ENCODE measurements at places on chromosomes 3 and 15. TPM values are rescaled to one million over a fixed set of nuclear protein-coding genes. Genes with fewer than 3 reads are reported as not detected.

QARS1 gene
- 266 TPM for total RNA-seq

KIF9 gene
- total RNA-seq: 2.4 TPM

UBA5 gene
- total RNA-seq: 43.0 TPM

SH2D7 gene
- not detected for total RNA-seq

ROPN1B gene
- total RNA-seq: not detected

CNTN6 gene
- total RNA-seq: 23.2 TPM

GRCh38 chr15:100929641-100930042 lies 10.5 kb downstream of the LRRK1 start:
- no peak overlapping the region for H3K4me3 ChIP-seq
- H3K36me3 ChIP-seq: no peaks in the 10 kb centered on the region
- H3K27ac ChIP-seq: no peak overlapping the region

- H3K36me3 ChIP-seq: no peaks in the 10 kb centered on the region
- H3K27me3 ChIP-seq: no peaks in the 10 kb centered on the region
- DNase-seq: peak; percentile 32
- H3K27ac ChIP-seq: peak overlapping the region; percentile 99
Measured at GRCh38 chr3:57557085-57557537, 1.0 kb downstream of the PDE12 start.

DNA sequence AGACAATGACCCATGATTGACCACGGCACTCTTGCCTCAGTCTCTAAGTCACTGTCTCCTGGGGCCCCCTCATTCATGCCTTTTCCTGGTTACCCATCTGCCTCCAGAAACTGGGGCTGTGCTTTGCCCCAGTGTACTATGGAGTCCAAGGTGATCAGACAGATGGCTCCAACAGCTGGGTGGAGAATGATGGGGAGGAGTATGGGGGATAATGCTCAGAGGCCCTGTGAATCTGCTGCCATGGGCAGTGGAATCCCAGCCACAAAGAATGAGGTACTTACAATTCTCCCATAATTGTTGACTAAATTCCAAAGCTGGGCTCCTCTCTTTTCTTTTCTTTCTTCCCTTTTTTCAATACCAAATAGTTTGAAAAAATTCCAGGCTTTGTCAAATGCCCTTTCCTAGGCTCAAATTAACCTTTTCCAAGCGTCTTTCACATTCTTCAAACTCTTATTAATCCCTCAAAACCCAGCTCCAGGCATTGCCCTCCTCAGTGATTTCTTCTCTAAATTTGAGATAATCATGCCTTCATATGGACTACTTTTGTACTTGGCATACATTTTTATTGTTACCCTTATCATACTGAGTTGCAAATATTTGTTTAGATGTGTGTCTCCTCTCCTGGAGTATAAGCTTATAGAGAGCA lies 148.5 kb upstream of the ICE2 start:
- no peaks in the 10 kb centered on the region for H3K36me3 ChIP-seq
- no peak for DNase-seq
- no peak overlapping the region for H3K4me3 ChIP-seq
- peaks cover 13% of the 10 kb centered on the region for H3K4me1 ChIP-seq

DNA sequence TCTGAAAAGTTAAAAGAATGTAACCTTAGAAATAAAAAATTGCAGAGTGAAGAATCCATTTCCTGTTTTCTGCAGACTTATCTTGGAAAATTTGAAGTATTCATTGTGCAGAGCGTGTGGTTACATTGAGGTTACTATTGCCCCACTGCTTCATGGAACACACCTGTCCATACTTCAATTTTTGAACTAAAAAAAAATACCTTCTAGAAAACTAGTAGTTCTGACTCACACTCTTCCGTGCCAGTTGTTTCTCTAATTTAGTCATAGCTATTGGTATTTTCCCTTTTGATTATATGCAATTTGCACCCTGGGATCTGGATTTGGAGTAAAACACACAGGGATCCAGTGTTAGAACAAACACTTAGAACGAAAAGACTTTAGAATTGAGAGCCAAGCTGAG lies 111.8 kb upstream of the LYSMD4 start:
- no peaks in the 10 kb centered on the region for H3K36me3 ChIP-seq
- DNase-seq: no peak
- no peaks in the 10 kb centered on the region for H3K4me1 ChIP-seq
- H3K4me3 ChIP-seq: no peak overlapping the region
- no peaks in the 10 kb centered on the region for H3K27me3 ChIP-seq
- H3K27ac ChIP-seq: no peak overlapping the region

GRCh38 chr3:171181907-171182690 lies 155.6 kb upstream of the SLC2A2 start:
- H3K27ac ChIP-seq: no peak overlapping the region
- no peak overlapping the region for H3K4me3 ChIP-seq
- no peak for DNase-seq

DNA sequence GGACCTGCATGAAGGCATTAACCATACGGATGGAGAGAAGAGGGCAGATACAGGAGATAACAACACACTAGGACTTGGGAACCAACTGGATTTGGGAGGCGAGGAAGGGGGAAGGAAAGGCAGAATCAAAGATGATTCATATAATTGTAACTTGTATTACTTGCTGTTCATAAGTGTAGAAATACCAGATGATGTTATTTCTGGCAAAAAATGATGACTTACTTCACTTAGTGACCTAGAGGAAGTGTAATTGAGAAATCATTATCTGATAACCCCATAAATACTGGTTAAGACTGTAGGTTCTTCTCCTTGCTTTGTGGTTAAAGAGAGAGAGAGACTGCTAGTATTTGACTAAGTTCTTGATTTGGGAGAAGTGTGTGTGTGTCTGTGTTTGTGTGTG lies 50.5 kb upstream of the GK5 start:
- no peak overlapping the region for H3K27ac ChIP-seq
- no peaks in the 10 kb centered on the region for H3K36me3 ChIP-seq
- peaks cover 5% of the 10 kb centered on the region for H3K4me1 ChIP-seq
- no peak overlapping the region for H3K4me3 ChIP-seq
- H3K27me3 ChIP-seq: no peaks in the 10 kb centered on the region

- H3K4me1 ChIP-seq: peaks cover 8% of the 10 kb centered on the region
- H3K36me3 ChIP-seq: no peaks in the 10 kb centered on the region
- no peak for DNase-seq
- no peak overlapping the region for H3K4me3 ChIP-seq
Measured at GRCh38 chr3:44948239-44948638, 27.7 kb downstream of the ZDHHC3 start.

DNA sequence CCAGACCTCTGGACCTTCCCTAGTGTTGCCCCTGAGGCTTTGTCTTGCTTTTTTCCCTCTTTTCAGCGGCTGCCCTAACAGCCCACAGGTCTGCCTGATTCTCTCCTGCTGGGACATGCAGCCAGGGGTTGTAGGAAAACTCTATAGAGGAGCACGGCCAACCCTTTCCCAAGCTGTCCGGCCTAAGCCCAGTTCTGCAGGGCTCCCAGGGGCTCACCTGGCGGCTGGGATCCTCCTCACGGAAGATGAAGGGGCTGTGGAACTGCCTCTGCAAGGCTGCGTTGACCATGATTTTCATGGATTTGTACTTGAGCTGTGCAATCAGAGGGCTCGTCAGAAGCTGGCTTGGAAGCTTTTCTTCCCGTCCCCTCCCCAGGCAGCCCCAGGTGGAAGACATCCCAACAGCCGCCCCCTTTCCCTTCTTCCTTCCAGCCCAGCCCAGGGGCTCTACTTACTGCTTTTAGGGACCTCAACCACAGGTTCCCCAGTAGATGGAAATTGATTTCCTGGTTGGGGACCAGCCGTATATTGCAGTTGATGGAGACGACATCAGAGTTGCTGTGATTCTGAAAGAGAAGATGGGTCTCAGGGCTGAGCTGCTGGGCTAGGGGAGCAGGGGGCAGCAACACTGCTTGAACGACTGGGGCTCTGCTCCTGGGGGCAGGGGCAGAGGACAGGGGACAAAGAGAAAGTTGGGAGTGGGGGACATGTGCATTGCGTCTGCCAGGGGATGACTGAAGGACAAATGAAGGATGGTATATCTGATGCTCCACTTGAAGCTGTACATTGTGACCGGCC lies 29.8 kb downstream of the FEM1B start:
- H3K4me3 ChIP-seq: no peak overlapping the region
- H3K27me3 ChIP-seq: peaks cover 9% of the 10 kb centered on the region
- H3K36me3 ChIP-seq: no peaks in the 10 kb centered on the region
- H3K4me1 ChIP-seq: peaks cover 30% of the 10 kb centered on the region
- DNase-seq: no peak
- no peak overlapping the region for H3K27ac ChIP-seq

DNA sequence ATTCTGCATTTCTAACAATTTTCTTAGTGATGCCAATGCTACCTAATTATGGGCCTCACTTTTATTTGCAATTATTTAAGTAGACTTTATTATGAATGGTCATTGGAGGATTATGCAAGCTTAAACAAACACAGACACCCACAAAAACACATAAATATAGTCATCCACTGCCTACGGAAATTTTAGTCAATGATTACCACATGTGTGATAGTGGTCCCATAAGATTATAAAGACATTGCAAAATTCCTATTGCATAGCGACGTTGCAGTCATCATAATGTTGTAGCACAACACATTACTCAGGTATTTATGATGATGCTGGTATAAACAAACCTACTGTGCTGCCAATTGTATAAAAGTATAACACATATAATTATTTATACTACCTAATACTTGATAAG lies 247.8 kb upstream of the ALCAM start:
- H3K36me3 ChIP-seq: no peaks in the 10 kb centered on the region
- no peaks in the 10 kb centered on the region for H3K27me3 ChIP-seq
- no peaks in the 10 kb centered on the region for H3K4me1 ChIP-seq
- H3K4me3 ChIP-seq: no peak overlapping the region
- no peak for DNase-seq
- H3K27ac ChIP-seq: no peak overlapping the region

DNA sequence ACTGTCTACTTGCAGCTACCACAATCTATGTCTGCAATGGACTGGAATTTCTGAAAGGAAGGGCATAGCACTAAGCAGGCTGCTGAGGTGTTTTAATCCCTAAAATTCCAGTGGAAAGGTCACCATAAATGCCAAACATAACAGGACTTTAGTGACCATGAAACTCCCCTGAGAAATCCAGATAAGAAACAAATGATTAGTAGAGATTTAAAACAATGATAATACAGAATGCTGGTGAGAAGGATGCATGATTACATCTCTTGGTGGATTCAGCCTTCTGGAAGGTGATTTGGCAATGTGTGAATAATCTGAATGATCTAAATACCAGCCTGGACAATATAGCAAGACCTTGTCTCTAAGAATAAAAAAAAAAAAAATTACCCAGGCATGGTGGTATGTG lies 475.0 kb upstream of the CBLB start:
- H3K27me3 ChIP-seq: peaks cover 5% of the 10 kb centered on the region
- H3K36me3 ChIP-seq: peaks cover 4% of the 10 kb centered on the region
- no peak overlapping the region for H3K27ac ChIP-seq
- peaks cover 45% of the 10 kb centered on the region for H3K4me1 ChIP-seq
- no peak for DNase-seq
- H3K4me3 ChIP-seq: no peak overlapping the region

DNA sequence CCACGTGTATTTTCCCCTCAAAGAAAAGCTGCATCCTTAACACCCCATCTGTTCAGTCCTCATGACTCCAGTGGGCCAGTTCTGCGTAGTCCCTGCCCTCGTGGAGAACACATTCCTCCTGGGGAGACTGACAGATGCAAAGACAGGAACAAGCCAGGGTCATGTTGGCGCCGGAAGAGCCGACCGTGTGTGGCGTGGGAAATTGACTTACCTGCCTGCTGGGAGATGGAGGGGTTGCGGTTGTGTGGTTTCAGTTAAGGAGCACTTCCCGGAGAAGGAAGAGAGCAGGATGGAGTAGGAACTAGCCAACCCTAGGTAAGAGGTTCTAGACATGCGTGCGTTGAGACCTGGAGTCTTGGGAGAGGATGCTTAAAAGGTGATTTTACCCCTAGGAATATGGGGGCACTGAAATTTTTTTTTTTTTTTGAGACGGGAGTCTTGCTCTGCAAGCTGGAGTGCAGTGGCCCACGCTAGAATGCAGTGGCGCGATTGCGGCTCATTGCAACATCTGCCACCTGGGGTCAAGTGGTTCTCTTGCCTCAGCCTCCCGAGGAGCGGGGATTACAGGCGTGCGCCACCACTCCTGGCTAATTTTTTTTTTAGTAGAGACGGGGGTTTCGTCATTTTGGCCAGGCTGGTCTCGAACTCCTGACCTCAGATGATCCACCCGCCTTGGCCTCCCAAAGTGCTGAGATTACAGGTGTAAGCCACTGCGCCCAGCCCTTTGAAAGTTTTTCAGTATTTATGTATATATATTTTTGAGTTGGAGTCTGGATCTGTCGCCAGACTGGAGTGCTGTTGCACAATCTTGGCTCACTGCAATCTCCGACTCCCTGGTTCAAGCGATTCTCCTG lies 1.4 kb downstream of the VHL start:
- peaks cover 4% of the 10 kb centered on the region for H3K27me3 ChIP-seq
- no peaks in the 10 kb centered on the region for H3K36me3 ChIP-seq
- H3K4me1 ChIP-seq: peaks cover 6% of the 10 kb centered on the region
- H3K4me3 ChIP-seq: peak overlapping the region; percentile 84

- DNase-seq: no peak
- no peaks in the 10 kb centered on the region for H3K4me1 ChIP-seq
- no peak overlapping the region for H3K27ac ChIP-seq
- H3K27me3 ChIP-seq: peaks cover 2% of the 10 kb centered on the region
- H3K4me3 ChIP-seq: no peak overlapping the region
- no peaks in the 10 kb centered on the region for H3K36me3 ChIP-seq
Measured at GRCh38 chr3:37885814-37886213, 24.1 kb downstream of the CTDSPL start.

DNA sequence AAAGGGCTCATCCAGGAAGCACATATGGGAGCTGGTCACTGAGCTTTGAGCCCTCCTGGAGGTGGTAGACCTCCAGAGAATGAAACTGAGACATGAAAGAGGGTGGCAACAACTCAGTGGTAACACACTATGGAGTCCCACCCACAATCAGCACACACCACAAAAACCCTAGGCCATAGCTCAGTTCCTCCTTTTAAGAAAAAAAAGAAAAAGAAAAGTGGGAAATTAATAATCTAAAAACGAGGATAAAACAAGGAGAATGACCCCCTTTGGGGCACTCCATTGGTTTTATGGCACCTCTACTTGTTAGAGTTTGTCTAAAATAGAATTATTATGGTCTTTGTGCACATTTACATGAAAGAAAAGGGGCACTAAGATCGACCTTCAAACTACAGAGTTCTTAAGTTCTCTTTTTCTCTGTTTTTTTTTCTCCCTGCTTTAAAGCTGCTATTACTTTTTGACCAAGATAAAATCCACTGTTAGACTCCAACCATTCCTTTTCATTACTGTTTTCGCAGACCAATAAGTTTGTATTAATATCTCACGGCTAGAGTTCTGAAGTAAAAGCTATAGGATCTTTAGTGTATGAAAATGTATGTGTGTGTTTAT lies 40.2 kb upstream of the ZBTB20 start:
- no peak overlapping the region for H3K4me3 ChIP-seq
- H3K4me1 ChIP-seq: no peaks in the 10 kb centered on the region
- H3K27me3 ChIP-seq: no peaks in the 10 kb centered on the region

- H3K4me1 ChIP-seq: no peaks in the 10 kb centered on the region
- no peaks in the 10 kb centered on the region for H3K27me3 ChIP-seq
- H3K36me3 ChIP-seq: no peaks in the 10 kb centered on the region
- no peak for DNase-seq
- no peak overlapping the region for H3K27ac ChIP-seq
Measured at GRCh38 chr15:39885099-39885777, 34.8 kb downstream of the GPR176 start.
